Activated T-helper 1 cell treated with anti-CD3 and anti-CD28 coated beads, Interleukin-12 subunit alpha, Interleukin-12 subunit beta, Interleukin-2, Interleukin-4 antibody, amounts not matched to agents 30 ng/mL and 10 ng/mL and 1 ng/mL, durations not matched to agents 14 hours and 24 hours and 36 hours (primary cell): ENCODE measurements at places on chromosomes 11 and 22. TPM values are rescaled to one million over a fixed set of nuclear protein-coding genes. Genes with fewer than 3 reads are reported as not detected.

The OOSP2 gene
- not detected in 2 replicates for total RNA-seq

The RTL10 gene
- total RNA-seq, result 22.2 and 24.1 TPM in 2 replicates

The NLRP6 gene
- 4.9 and 5.2 TPM in 2 replicates for total RNA-seq

The CHCHD10 gene
- 89.1 and 96.4 TPM in 2 replicates for total RNA-seq

The PHF21B gene
- 0.21 TPM in 1 of 2 replicates, not detected in the other for total RNA-seq

The UBQLNL gene
- total RNA-seq, result 0.18 TPM in 1 of 2 replicates, not detected in the other

The BTG4 gene
- total RNA-seq, result not detected in 2 replicates

The TNNI2 gene
- total RNA-seq, result not detected in 2 replicates

The PANX3 gene
- total RNA-seq, result not detected in 2 replicates

The GVQW3 gene
- total RNA-seq, result 3.9 and 4.7 TPM in 2 replicates

The GAS2 gene
- 2.0 and 2.1 TPM in 2 replicates for total RNA-seq

GRCh38 chr11:131372234-131372962, 2.0 kb downstream of the NTM start:
- DNase-seq, result no peak

- no peak for DNase-seq
Observed at GRCh38 chr11:78690352-78690987, 115.8 kb upstream of the NARS2 start.

DNA sequence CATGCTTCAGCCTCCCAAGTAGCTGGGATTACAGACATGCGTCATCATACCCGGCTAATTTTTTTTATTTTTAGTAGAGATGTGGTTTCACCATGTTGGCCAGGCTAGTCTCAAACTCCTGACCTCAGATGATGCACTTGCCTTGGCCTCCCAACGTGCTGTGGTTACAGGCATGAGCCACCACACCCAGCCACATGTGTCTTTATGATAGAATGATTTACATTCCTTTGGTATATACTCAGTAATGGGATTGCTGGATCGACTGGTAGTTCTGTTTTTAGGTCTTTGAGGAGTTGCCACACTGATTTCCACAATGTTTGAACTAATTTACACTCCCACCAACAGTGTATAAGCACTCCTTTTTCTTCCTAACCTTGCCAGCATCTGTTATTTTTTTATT, 276.2 kb downstream of the METTL15 start:
- no peak for DNase-seq

- DNase-seq, result no peak
Observed at GRCh38 chr11:93545566-93545965, 2.4 kb upstream of the SMCO4 start.

DNA sequence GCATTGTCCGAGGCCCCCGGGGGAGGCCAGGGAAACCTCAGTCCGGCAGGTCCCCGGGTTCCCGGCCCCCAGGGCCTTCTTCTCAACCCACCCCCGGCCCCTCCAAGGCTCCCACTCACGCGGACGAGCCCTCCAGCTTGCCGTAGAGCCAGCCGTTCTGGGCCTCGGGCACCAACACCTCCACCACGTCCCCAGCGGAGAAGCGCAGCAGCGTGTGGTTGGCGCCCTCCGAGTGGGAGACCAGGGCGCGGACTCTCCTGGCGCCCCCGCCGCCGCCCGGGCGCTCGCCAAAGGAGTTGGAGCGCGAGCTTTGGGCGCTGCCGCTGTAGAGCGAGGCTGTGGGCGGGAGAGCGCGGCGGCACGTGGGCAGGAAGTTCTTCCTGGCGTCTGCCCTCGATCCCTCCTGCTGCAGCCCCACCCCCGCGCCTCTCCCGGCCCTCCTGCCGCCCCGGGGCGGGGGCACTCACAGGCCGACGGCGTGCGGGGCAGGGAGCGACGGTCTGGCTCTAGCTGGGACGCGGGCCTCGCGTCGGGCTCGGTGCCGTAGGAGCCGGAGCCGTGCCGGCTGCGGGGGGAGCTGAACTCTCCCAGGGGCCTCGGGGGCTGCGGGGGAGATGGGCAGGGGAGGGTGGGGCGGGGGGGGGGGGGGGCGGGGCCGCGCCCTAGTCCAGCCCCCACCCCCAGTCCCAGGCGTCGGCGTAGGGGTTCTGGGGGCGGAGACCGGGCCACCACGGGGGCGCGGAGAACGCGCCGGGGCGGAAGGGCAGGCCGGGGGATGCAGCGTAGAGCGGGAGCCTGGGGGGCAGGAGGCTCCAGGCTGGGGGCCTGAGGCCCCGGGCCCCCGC, 4.9 kb upstream of the SLC16A8 start:
- DNase-seq, result no peak

DNA sequence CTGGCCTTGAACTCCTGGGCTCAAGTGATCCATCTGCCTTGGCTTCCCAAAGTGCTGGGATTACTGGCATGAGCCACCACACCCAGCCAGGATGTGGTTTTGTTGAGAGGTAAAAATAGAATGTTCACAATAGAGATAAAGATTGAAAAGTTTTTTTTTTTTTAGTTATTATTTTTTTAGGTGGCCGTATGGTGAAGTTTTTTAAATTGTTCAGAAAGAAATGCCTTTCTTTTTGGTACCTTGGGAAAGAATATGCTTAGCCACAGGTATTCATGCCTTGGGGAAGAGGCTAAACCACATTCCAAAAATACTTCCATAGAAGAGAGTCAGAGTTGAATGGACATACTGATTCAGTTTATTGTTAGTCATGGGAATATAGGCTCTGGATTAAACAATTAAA, 143.4 kb downstream of the C11orf91 start:
- DNase-seq, result no peak

- no peak for DNase-seq
Observed at GRCh38 chr11:4672470-4672869, 25.2 kb downstream of the OR51E2 start.

DNA sequence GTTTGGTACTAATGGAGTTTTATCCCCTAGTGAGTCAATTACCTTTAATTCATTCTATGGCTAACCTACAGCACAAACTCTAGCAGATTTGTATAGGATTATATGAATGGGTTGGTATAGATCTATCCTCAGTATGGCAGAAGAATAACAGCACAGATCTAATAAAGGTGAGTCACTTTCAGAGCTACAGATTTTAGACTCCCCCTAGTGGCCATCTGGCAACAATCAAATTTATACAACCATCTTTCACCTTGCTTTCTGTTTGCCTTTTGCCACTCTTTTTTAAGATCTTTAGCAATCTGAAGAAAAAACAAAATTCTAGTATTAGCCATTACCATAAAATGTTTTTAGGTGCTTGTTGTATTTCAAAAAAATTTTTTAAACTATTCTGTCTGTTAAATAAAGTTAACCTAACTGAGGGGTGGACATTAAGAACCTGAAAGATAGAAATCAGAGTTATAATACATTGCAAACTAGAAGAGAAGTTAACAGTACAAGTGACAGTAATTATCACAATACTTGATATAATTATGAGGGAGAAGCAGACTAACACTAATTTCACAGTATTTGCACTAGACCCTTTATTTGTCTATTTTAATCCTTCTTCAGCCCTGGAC, 25.8 kb downstream of the DDIAS start:
- DNase-seq, result no peak

DNA sequence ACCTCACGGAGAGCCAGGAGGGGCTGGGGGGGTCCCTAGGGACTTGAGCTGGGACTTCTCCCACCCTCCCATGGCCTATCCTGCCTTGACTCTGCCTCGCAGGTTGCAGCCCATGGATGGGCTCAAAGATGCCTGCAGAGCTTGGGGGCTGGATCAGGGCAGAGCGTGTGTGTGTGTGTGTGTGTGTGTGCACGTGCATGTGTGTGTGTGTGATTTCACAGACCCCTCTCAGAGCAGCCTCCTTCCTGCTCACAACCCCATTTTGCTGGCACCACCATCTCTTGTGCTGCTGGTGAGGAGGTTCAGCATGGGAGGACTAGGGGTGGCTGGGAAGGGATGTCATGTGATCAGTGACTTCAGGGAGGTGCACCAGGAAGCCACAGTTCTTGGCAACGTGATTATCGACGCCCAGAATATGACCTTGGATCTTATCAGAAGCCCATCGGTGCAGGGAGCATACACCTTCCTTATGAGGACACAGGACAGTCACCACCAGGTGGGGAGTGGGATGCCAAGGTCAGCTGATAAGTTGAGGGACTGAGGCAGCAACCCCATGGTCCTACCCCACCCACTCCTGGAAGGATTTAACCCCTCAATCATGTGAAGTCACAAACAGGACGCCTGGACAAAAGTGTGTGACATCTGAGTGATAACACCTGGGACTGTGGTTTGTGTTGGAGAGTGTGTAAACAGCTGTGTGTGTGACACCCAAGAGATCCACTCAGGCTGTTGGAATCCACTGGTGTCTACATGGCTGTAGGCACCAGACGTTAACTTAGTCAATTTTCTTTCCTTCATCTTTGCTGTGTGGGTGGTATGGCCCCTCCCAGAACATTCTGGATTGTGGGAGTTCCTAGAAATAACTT, 1.8 kb upstream of the NAALADL1 start:
- no peak for DNase-seq

GRCh38 chr11:30446520-30446919, 123.6 kb downstream of the ARL14EP start:
- DNase-seq, result no peak

DNA sequence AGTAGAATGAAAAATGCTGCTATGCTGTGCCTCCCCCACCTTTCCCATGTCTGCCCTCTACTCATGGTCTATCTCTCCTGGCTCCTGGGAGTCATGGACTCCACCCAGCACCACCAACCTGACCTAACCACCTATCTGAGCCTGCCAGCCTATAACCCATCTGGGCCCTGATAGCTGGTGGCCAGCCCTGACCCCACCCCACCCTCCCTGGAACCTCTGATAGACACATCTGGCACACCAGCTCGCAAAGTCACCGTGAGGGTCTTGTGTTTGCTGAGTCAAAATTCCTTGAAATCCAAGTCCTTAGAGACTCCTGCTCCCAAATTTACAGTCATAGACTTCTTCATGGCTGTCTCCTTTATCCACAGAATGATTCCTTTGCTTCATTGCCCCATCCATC, 14.9 kb upstream of the HBE1 start:
- DNase-seq, result no peak

GRCh38 chr11:32602657-32603415, 19.2 kb downstream of the EIF3M start:
- no peak for DNase-seq

GRCh38 chr11:122979103-122979814, 2.4 kb downstream of the BSX start:
- DNase-seq, result no peak

- no peak for DNase-seq
Observed at GRCh38 chr22:24506802-24507438, 11.8 kb downstream of the UPB1 start.

GRCh38 chr22:40241200-40241763, 63.6 kb downstream of the TNRC6B start:
- DNase-seq, result no peak

GRCh38 chr11:8699903-8700302, 17.3 kb downstream of the RPL27A start:
- DNase-seq, result no peak

- DNase-seq, result no peak
Observed at GRCh38 chr11:15034687-15035267, 38.6 kb upstream of the CALCB start.

DNA sequence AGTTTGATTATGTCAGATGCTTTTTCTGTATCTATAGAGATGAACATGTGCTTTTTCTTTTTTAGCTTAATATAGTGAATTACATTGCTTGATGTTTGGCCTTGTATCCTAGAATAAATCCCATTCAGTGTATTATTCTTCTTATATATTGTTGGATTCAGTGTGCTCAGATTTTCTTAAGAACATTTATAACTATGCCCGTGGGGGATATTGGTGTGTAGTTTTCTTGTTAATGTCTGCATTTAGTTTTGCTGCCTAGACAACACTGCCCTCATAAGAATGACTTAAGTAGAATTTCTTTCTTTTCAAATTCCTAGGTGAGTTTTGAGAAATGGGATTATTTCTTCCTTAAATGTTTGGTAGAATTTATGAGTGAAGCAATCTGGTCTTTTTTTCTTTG, 98.5 kb downstream of the TMEM135 start:
- DNase-seq, result no peak

DNA sequence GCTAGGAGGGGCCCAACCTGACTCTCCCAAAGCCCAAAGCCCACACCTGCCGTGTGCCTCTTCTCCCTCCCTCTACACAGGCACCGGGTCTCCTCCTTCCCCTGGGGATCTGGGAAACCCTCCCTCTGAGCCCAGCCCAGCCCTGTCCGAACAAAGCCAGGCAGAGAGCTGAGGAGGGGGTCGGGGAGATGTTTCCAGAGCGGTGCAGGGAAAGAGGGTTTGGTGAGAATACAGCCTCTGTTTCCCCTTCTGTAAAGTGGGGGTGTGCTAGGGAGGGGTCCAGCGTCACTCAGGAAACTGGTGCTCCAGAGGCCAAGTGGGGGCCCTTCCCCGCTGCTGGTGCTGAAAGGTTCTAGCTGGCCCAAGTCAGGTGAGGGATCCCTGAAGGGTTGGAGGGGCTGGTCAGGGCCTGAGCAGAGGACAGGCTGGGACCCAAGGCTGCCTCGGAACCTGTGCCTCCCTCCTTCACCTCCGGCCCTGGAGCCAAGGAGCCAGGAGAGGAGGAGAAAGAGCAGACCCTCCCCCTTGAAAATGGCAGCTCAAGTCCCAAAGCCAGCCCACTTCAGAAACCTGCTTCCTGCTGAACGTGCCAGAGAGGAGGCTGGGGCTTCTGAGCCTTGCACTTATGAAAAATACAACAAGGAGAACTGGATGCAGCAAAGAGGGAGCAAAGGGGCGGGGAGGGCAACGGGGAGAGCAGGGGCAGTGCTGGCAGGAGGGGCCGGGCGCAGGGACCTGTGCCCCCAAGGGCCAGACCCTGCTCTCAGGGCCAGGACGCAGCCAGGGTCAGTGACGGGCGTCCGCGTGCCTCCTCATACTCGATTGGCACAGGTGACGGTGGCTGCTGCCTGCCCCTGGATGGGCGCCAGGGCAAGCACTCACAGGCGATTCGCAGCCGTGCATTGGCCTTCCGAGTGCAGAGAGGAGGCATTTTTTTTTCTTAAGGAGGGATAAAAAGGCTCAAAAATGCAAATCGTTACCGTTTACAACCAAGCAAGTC, 43.2 kb downstream of the MACROD1 start:
- DNase-seq, result no peak

DNA sequence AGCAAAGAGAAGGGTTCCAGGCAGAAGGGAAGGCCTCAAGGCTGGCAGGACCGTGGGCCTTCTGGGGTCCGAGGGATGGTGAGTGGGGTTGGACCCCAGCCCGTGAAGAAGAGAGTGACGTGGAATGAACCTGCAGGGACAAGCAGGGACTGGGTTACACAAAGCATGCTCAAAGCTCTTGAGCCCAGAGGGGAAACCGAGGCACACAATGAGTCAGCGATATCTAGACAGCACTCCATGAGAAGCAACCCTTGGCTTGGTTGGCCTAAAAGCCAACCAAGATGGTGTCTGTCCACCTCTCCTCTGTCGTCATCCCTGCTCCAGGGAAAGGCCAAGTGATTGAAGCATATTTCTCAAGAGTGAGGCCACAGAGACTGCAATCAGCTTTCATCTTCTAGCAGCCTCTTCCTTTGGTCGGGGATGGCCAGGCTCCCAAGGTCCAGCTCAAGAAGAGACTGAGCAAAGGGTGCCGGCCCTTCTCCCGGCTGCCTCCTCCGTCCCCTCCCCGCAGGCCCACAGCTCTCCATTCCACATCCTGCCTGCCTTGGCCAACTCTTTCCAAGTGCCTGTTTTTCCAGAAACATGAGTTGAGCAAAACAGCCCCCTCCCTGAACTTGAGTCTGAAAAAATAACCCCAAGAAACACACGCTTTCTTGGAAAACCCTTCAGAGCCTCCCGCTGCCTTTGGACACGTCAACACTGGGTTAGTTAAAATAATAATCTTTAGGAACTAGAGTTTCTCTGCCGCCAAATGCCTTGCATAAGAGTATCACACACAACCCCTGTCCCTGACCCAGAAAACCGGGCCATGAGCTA, 556.6 kb downstream of the MIAT start:
- no peak for DNase-seq

GRCh38 chr11:46277313-46277621, 195 bp upstream of the CREB3L1 start:
- no peak for DNase-seq
